ENCODE measurements at places on chromosomes 1 and 21.

DNA sequence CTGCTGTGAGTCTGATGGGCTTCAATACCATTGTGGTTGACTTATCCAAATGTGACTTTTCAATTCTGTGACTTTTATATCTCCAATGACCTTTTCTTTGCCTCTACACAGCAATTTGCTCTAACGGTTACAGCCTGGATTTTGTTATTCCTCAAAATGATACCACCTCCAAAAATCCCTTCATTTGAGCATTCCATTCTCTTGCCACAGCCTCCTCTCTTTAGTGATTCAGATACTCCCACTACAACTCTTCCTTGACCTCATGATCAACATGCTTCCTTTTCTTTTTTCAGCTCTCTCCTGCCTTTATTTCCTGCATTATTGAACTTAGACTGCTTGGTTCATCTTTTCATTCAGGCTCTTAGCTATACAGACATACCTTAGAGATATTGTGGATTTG lies 16.6 kb upstream of the IL19 start:
- no peak for DNase-seq

DNA sequence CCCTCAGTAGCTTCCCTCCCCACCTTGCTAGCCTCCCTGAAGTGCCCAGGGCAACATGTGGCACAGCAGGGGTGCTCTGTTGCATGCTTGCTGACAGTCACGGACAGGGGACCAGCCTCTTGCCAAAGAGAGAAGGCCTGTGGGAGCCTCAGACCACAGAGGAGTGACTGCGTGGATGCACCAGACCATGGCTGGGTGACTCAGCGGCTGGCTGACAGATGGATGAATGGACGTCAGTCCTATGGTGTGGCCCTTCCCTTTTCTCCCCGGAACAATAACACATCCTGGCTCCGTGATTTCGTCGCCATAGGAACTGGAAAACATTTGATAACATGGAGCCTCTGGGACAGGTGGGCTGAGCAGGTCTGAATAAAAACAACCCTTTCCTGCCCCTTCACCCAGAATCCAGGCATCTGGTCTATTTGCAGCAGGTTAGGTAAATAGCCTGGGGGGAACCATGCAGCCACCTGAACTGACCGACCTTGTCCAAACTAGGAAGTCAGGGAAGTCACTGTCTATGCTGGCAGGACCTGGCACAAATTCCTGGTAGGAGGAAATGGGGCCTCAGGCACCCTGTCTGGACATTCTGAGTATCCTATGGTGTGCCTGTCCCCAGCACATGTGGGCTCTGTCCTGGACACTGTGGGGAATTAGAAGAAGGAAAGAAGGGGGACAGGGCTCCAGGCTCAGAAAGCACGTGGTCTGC lies 53.3 kb downstream of the NENF start:
- DNase-seq = peak; percentile 97

DNA sequence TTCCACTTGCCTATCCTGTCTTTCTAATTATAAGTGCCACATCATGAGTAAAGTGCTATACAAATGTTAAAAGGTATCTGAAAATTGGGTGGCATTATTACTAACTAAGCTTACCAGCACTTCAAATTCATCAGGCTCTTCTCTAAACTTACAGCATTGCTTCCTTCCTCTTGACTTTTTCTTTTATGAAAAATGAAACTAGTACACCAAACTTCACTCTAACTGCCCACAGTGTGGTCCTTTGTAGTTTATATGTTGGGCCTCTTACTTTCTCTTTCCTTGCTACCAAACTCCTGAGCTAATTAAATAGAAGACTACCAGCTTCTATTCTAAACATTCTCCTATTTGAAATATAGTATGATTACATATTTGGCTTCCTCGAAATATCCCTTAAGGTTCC lies 81.8 kb downstream of the NOTCH2 start:
- no peak for DNase-seq

GRCh38 chr1:2987773-2988172 lies 33.5 kb upstream of the ACTRT2 start:
- DNase-seq = no peak

DNA sequence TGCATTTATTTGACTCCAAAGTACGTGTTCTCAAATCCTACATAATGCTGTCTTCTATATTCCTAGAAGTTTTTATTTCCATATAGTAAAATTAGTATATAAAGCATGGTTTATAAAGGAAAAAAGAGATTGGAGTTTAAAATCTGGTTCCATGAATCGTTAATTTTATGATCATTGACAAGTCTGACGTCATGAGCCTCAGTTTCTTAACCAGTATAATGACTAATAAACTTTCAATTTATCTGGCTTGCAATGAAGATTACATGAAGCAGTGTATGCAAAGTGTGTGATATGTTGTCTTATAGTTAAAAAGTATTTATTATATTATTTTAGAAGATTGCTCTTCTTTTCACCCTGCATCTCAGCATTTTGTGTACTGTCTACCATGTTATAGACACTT lies 421.4 kb upstream of the LRRC7 start:
- DNase-seq = no peak

GRCh38 chr1:76122271-76122670 lies 47.7 kb downstream of the ST6GALNAC3 start:
- DNase-seq = no peak

- DNase-seq = peak; percentile 87
Measured at GRCh38 chr1:88061492-88062177, 622.4 kb upstream of the PKN2 start.

DNA sequence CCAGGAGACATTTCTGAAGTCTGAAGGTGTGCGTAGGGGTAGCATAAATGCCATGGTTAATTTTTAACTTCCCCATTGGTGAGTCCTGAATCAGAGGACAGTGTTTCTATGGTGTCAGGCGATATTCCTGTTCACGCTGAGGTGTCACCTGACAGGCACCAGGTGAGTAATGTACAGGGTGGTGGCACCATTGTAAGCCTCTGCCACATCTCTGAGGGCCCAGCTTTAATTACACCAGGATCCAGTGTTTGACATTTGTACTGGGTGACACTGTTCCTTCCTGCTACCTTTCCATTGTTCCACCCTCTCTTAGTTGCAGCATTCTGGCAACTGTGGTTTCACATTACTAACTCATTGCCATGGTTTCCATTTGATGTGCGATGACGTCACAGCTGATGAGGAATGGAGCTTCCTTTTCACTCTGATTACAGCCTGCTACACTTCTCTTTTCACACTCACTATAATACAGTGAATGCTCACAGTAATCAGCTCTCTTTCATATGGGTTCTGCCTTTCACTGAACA lies 40.6 kb upstream of the MARK1 start:
- DNase-seq = peak; percentile 85

GRCh38 chr1:166119471-166119965 lies 47.3 kb downstream of the FAM78B start:
- no peak for DNase-seq

GRCh38 chr1:46011121-46011695 lies 121.2 kb downstream of the PIK3R3 start:
- DNase-seq = peak; percentile 49

GRCh38 chr1:234639961-234640360 lies 30.0 kb upstream of the IRF2BP2 start:
- no peak for DNase-seq

DNA sequence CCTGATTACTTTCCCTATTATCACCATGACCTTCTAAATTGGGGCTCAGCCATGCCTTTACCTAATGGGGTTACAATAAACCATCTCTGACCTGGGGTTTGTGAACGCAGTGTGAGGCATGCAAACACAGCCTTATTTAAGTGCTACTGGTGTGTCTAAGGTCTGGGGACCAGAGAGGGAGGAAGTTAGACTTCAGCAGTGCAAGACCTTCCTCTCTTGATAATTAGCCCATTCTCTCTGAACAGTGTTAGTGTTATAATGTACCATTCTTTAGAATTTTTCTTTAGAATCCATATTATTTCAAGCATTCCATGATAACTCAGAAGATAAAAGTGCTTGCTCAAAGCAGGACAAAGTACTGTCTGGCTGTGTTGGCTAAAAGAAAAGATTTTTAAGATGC lies 10.5 kb upstream of the LRRC8D start:
- DNase-seq = no peak

DNA sequence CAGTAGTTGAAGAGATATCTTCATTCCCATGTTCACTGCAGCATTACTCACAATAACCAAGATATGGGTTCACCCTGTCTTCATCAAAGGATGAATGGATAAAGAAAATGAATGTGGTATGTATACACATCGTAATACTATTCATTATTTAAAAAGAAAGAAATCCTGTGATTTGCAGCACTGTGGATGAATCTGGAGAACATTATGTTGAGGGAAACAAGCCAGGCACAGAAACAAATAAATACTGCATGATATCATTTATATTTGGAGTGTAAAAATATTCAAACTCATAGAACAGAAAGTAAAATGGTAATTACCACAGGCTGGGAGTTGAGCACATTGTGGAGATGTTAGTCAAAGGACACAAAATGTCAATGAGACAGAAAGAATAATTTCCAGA lies 977.2 kb downstream of the AMY1C start:
- DNase-seq = no peak

GRCh38 chr1:151371370-151372057 lies 991 bp downstream of the SELENBP1 start:
- DNase-seq = peak; percentile 21

GRCh38 chr1:33021567-33022431 lies 14.9 kb downstream of the AK2 start:
- DNase-seq = no peak

GRCh38 chr21:24131056-24131455 lies 1476.2 kb downstream of the MRPL39 start:
- no peak for DNase-seq

DNA sequence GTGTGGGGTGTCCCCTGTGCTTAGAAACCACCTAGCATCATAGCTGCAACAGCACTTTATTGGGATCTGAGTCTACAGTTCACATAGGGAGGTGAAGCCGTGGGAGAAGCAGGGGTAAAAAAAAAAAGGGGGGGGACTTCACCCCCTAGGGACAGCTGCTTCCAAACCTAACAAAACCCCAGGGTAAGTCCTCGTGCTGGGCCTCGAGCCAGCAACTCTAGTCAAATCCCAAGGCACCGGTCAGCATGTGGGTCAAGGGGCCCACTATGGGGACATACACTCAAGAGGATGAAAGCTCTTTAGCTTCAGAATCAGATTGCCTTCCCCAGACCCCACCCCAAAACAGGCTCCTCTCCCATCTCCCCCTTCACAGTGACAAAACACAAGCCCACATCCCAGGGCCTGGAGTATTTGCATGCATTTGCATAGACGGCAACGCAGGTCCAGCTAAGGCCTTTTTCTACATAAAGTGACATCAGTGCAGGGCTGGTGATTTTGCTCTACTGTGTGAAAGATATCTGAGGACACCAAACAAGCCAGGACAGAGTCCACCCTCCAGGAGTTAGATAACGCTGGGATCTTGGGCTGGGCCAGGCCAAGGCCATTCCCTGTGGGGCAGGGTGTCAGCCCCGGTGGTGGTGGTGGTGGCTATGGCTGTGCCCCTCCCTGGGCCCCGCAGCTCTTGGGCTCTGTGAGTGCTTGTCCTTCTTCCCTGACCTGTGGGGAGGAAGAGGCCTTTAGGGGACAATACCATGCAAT lies 8.1 kb upstream of the PMVK start:
- no peak for DNase-seq

DNA sequence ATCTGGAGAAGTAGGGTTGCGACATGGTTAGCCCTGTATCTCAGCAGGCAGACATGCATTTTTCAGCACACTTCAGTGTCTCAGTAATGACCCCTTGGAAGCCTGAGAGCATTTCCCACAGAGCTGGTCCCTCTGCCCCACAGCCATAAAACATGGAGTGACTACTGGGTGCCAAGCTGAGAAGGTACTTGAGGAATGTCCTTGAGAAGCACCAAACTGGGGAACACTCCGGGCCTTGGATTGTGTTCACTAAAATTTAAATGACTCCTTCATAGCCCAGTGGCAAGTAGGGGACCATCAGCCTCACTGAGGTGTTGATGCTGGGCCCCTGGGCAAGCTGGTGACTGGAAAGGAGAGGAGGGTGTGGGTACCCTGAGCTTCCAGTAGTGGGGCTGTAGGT lies 54.7 kb downstream of the KCNJ6 start:
- DNase-seq = no peak

GRCh38 chr1:68093737-68094136 lies 43.3 kb upstream of the DIRAS3 start:
- peak; percentile 24 for DNase-seq

DNA sequence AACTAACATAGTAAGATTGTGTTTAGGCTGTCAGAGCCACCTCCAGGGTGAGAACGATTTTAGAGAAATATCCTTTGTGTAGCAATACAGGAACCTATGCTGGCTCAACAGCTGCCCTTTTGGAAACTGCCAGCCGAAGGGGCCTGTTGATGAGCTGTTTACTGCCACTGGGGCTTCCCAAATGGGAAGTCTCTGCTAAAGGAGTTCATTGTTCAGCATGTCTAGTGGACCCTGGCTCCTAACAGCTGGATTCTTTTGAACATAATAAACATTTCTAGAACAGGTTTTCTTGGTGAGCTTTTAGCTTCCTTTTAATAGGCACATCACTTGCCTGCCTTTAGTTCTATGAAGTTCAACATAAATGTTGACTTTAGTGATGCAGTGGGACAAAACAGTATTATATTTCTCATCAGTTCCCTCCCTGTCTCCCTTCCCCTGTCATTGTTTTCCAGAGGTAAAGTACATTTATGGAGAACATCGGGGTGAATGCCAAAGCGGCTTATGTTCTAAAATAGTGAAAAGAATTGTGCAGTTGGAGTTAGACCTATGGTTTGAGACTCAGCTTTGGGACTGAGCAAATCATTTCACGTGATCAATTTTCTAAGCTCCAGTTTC lies 57.4 kb downstream of the UCK2 start:
- DNase-seq = no peak

DNA sequence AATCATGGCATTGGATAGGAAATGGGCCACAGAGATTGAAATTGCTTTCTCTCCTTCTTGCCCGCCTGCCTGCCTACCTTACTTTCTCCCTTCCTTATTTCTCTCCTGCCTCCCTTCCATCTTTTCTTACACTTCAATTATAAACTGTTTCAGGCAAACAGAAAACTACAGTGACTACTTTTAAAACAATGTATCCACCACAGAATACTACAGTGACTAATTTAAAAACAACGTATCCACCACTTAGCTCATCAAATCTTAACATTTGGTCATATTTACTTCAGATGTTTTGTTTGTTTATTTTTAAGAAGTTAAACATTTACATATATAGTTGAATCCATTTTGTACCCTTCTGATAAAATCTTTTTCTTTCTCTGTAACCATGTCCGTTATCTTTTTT lies 54.4 kb downstream of the SNRPE start:
- peak; percentile 48 for DNase-seq

GRCh38 chr1:3547055-3548005 lies 64.0 kb downstream of the MEGF6 start:
- peak; percentile 22 for DNase-seq

GRCh38 chr21:15058854-15059263 lies 5.9 kb downstream of the NRIP1 start:
- DNase-seq = peak; percentile 38

- peak; percentile 89 for DNase-seq
Measured at GRCh38 chr1:244302876-244303609, 148.7 kb downstream of the ADSS2 start.
